ENCODE measurements at places on chromosomes 7 and 10.

DNA sequence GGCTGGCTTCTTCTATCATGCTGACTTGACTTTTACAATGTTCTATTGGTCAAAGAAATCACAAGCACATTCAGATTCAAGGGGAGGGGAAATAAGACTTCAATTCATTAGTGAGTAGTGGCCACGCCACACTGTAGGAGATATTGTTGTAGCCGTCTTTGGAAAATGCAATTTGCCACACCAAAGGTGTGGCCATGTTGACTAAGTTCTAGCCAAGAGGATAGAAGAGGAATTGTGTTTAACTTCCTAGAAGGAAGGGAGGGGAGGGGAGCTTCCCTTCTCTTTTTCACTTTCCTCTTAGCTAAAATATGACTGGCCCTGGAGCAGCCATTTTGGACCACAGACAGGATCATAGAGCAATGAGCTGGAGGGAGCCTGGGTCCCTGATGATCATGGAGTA lies 3.4 kb upstream of the PRKAR2B start:
- DNase-seq = no peak

- DNase-seq = no peak
Measured at GRCh38 chr10:78371136-78371535, 337.5 kb downstream of the RPS24 start.

- no peak for DNase-seq
Measured at GRCh38 chr10:3828404-3829155, 43.6 kb upstream of the KLF6 start.

DNA sequence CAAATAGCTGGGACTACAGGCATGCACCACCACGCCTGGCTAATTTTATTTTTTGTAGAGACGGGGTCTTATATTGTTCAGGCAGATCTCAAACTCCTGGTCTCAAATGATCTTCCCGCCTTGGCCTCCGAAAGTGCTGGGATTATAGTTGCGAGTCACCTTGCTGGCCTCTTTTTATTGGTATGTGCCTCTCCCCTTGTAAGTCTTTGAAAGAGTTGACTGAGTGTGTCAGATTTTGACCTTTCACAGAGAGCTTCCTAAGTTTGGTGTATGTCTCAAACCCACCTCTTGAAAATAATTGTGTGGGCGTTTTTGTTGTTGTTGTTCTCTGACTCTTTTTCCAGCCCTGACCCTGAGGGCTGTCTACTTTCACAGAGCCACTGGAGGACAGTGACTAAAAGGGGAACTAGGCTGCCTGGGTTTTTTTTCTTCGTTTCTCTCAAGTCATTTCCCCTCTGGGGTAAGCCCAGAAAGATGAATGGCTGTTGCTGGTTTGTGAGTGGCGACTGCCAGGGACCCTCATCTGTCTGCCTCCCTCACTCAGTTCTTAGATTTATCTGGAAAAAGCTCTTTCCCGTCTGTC lies 262.8 kb downstream of the ZEB1 start:
- DNase-seq = no peak

GRCh38 chr7:126780993-126781392 lies 471.7 kb downstream of the GRM8 start:
- no peak for DNase-seq

DNA sequence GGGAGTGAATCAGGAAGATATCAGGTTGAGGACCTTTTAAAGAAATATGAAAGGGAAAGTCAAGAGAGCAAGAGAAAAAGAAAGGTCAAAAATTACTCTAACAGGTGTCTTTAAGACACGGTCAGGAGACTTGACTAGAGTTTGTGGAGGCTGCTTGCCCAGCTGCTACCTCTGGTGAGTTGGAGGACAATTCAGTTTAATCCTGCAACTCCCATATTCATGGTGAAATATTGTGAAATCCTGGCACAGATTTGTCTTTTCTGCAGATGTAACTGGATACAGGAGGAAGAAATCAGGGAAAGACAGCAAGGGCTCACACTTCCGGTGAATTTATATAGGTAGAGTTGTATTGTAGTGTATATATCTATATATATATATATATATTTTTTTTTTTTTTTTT lies 93.5 kb downstream of the AKAP9 start:
- no peak for DNase-seq

GRCh38 chr7:96026611-96027010 lies 254.3 kb downstream of the DYNC1I1 start:
- no peak for DNase-seq

Data from stimulated activated CD8-positive, alpha-beta memory T cell treated with anti-CD3 and anti-CD28 coated beads, Interleukin-2, amount 100 ng/mL, for 1 hour (primary cell).